ENCODE measurements at places on chromosomes 16 and 17.

- DNase-seq, result no peak
Measured at GRCh38 chr17:80105762-80106161, 4.4 kb downstream of the GAA start.

GRCh38 chr17:17062866-17063265, 20.6 kb downstream of the MPRIP start:
- no peak for DNase-seq

DNA sequence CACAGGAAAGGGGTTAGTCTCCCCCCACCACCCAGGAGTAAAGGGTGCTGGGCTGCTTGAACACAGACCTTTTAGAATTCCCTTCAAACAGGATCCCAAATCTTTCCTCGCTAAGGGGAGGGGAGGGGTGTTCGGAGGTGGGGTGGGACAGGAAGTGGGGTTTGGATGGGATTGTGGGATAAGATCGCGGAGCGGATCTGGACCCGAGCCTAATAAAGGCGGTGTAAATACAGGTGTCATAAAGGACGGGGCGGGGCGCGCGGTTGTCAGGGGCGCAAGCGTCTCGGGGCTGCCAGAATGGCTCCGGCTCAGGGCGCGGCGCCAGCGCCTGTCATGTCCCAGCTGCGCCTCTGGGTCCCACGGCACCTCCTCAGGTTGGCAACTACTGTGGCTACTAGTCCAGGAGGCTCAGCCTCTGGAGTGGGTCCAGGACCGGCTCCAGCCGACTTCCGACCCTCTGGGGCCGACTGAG, 59.8 kb upstream of the FBXO47 start:
- no peak for DNase-seq

DNA sequence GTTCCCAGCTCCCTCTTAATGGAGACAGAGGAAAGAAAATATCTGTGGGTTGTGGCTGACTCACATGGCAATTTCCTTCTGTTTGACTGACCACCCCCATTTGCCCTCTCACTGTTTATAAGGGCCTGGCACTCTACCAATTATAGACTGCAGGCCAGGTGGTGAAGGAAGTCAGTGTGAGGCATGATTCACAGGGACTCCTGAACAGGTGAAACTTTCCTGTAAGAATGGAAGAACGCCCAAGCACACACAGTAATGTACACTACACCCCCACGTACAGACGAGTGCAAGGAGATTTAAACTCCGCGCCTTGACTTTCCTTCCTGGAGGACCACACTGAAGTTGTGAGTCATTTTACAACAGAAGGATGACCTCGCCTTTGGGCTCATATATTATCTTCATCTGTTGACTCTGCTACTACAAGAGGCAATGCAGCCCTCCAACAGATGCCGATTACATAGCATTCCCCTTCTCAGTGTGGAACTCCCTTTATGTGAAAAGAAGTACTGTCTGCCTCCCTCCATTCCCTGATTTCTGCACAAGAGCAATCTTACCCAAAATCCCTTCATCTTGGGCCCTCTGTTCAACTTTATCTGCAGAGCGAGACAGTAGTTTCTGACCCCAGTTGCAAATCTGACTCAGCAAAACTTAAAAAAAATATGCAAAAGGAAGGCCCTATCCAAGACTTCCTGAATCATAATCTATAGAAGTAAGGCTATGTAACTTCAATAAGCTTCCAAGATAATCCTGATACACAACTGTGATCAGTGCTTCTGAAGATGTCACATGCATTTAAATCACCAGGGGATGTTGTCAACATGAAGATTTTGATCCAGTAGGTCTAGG, 163.6 kb downstream of the SHISA6 start:
- no peak for DNase-seq

DNA sequence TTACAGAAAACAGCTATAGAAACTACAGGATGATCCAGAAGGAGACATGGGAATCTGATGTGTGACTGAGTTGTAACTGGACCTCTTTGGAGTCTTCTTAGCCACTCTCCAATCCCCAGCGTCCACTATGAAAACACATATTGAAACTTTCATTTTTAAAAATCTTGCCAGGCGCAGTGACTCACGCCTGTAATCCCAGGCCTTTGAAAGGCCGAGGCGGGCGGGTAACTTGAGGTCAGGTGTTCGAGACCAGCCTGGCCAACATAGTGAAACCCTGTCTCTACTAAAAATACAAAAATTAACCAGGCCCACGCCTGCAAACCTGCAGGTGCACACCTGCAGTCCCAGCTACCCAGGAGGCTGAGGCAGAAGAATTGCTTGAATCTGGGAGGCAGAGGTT, 53.3 kb downstream of the HIC1 start:
- no peak for DNase-seq

DNA sequence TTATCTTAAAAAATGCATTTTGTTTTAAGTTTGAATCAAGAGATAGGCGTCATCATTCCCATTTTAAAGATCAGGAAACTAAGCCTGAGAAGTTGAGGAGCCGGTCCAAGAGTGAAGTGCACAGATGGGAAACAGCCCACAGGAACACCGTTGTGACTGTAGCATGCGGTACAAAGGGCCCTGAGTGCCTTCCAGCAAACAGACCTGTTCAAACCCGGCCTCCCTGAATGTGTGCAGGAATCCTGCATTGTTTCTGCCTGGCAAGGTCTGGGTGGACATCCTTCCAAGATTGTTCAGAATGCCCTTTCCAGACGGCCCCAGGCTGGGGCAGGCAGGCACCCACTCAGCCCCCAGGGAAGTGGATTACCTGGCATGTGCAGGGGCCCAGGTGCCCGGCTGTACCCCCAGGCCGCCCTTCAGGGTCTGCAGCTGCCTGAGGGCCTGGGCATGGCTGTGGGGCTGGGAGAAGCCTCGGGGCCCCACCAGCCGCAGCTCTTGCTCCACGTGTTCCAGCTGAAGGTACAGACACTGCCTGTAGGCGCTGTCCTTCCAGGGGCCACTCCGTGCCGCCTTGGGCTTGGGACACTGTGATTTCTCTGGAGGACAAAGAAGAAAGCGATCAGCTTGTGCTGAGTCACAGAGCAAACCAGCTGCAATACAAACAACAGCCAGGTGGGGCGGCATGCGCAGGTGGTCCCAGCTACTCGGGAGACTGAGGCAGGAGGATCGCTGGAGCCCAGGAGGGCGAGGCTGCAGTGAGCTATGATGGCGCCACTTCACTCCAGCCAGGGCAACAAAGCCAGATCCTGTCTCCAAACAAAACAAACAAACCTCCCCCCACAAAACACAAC, 45.0 kb upstream of the GCSH start:
- DNase-seq, result no peak

DNA sequence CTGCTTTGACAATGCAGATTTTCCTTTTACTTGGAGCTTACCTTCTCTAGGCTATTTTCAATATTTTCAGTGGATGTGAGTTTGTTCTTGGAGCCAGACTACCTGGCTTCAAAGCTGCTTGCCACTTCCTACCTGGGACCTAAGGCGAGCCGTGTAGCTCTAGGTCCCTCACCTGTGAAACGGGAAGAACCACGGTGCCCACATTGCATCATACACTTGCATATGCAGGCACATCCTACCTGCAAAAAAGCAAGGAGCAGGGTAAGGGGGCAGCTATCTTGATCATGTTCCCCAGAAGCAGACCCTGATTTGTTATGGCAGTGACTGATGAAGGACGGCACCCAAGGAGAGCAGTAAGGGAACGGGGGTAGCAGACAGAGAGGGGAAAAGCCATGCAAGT, 27.0 kb upstream of the MPRIP start:
- DNase-seq, result no peak

- no peak for DNase-seq
Measured at GRCh38 chr16:66502020-66502913, 47.7 kb downstream of the TK2 start.

- no peak for DNase-seq
Measured at GRCh38 chr17:1759529-1759928, 2.3 kb upstream of the SERPINF1 start.

DNA sequence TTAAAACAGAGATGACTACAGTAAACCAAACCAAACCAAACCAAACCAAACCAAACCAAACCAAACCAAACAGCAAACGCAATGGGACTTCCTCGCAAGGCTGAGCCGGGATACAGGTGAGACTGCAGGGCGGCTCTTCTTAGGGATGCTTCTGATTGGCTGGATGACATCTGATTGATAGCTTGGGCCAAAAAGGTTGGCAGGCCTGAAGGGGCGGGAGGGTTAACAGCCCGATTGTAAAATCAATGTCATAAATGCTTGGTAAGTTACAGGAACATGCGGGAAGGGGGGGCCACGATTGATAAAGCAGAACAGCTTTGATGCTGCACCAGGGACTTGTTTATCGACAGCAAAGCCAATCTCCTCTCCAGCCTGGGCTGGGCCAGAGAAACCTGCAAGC, 86.1 kb downstream of the ZFHX3 start:
- no peak for DNase-seq

- DNase-seq, result no peak
Measured at GRCh38 chr17:45441526-45442310, 9.0 kb upstream of the ARHGAP27 start.

- no peak for DNase-seq
Measured at GRCh38 chr16:83743720-83744119, 64.1 kb upstream of the HSBP1 start.

GRCh38 chr16:28101533-28101890, 38.0 kb upstream of the GSG1L start:
- DNase-seq, result no peak

GRCh38 chr16:53769787-53770186, 65.8 kb downstream of the FTO start:
- DNase-seq, result no peak

DNA sequence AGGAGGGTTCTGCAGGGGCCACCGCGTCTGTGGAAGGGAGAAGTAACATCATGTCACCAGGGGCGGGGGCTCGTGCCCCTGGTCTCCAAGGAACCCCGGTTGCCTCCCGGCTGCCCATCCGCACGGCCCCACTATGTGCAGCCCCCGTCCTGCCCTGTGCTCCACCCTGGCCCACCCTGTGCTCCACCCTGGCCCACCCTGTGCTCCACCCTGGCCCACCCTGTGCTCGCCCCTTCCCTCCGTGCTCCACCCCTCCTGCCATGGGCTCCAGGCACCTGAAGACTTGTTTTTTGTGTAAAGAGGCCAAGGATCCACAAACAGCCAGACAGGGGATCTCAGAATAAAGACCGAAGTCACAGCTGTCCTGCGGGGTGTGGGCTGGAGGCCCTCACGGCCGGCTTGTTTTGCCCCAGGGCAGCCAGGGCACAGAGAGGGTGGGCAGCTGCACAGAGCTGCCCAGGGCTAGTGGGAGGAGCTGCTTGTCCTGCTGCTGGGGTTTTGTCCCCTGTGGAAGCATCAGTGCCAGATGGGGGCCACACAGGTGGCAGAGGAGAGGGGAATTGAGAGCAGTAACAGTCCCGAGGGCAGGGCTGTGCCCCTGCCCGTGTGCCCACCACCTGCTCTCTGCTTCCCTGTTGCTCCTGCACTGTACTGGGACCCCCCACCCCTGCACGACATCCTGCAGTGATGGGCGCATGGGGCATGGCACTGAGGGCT, 147.0 kb upstream of the CIBAR2 start:
- no peak for DNase-seq

All from KG1 (cell line).